ENCODE measurements at places on chromosomes 11 and 22.
A peak's percentile ranks its signal among the peaks of the same experiment; 100 is the strongest.

- no peak for DNase-seq
Observed at GRCh38 chr11:130653838-130654636, 205.6 kb downstream of the ADAMTS15 start.

GRCh38 chr11:3224401-3225057 is 5.9 kb upstream of the MRGPRG start:
- DNase-seq = no peak

DNA sequence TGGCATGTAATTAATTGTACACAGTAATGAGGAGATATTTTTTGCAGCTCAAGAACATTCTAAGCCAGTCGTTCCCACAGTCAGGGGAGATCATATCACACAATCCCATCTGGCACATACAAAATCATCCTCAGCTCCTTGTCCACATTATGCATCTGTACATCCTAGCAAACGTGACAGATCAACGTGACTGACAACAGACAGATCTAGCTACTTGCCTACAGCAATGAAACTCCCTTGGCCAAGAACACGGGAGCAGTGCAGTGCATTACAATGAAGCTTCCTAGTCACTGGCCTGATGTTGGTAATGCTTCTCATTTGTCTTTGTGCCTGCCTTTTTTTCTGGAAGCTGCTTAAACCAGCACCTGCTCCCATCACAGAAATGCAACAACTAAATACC is 24.5 kb upstream of the GUCY1A2 start:
- DNase-seq = no peak

GRCh38 chr22:20793748-20794649 is 20.1 kb downstream of the SERPIND1 start:
- DNase-seq = no peak

- no peak for DNase-seq
Observed at GRCh38 chr11:119800619-119801018, 71.6 kb upstream of the NECTIN1 start.

DNA sequence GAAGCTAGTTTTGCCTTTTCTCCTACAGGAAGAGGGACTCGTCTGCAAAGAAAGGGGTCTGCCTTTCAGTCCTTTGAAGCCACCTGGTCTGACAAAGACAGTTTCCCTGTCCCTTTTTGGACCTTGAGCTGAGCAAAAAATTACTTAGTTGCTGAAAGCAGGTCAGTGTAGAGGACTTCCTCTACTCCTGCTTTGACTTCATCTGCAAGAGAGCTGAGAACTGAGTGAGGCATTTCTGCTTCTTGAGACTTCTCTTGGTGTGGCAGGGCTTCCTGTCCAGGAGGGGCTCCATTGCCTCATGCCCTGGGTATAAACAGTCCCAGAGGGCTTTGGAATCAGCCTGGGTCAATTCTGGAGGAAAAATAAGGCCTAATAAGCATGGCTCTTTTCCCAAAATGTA is 73.1 kb downstream of the ZNRF3 start:
- DNase-seq = no peak

DNA sequence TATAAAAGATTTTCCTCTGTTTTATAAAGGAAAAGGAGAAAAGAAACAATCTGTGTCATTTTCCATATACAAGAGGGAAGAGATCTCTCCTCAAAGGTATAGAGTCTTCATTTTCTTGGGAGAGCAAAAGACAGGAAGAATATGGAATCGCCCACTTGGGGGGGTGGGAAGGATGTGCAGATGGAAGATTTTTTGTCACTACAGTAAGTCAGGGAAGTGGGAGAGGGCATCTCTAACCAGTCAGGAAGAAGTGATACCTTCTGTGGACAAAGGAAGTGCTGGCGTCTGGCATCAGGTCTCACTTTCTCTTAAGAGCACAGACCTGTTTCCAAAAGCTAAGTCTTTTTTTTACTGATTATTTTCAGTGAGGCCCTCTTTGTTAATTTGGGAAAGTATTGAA is 1.4 kb downstream of the PRR14L start:
- no peak for DNase-seq

DNA sequence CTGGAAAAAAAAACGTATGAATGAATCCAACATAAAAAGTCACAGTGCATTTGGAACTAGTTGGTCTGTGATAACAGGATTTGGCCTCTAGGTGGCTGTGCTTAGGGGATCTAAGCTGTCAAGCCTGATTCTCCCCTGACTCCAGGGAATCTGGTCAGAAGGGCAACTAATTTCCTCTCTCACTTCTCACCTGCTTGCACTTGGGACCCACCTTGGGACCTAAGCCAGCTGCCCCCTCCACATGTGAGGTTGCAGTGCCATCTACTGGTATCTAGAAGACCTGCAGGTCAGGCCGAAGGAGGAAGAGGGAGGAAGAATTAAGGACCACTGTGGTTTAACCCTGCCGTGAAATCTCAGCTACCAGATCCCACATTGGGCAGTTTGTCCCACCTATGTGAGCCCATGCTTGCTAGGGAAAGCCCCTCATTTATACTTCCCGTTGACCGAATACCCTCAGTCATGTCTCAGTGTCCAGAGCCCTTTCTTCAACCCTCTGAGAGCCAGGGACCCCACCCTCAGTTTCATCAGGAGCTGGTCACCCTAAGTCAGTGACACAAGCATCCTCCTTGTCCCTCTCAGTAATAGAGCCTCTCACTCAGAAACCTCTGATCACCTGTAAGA is 33.2 kb upstream of the CAVIN3 start:
- peak; percentile 36 for DNase-seq

- DNase-seq = no peak
Observed at GRCh38 chr11:47171856-47172255, 4.8 kb downstream of the ARFGAP2 start.

DNA sequence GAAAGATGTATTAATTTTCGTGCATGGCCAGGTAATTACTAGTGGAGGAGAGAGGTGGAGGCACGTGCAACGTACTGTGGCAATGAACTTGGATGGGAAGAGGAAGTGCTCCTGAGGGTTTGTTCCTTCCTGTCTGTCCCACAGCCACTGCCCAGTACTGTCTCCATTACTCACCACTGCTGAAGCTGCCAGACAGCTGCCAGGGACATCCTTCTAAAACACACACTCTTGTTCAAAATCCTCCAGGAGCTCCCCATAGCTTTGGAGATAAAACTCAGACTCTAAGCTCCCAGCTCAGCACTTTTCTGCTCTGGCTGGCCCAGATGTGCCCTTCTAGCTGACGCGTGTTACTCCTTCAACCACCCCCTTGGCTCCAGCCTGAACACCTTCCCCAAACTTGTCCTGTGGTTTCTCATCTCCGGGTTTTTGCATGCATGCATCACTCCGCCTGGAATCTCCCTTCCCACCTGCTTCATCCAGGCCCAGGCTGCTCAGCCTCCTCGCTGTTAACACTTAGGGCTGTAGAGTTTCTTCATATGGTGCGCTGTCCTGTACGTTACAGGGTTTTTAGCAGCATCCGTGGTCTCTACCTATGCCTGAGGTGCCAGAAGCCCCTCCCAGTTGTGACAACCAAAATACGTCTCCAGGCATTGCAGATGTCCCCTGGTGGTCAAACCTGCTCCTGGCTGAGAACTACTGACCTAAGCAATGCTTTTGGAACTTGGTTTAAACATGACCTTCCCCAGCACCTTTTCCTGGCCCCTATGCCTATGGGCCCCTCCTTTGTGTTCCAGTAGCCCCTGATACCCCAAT is 69.5 kb downstream of the C11orf91 start:
- no peak for DNase-seq

DNA sequence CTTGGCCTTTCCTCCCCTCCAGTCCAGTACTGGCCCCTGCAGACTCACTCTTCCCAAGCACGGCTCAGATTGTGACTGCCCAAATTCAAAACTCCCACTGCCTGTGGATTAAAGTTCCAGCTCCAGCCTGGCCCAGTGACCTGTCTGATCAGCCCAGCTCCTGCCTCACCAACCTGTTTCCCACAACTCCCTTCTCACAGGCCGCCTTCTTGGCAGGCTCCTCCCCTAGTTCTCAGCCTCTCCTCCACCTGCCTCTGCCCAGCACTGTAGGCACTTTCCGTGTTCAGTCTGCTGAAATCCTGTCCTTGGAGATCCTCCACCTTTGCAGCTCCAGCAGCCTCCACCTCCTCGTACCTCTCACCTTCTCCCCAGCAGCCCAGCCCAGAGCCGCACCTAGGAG is 68.6 kb downstream of the MICAL2 start:
- no peak for DNase-seq

DNA sequence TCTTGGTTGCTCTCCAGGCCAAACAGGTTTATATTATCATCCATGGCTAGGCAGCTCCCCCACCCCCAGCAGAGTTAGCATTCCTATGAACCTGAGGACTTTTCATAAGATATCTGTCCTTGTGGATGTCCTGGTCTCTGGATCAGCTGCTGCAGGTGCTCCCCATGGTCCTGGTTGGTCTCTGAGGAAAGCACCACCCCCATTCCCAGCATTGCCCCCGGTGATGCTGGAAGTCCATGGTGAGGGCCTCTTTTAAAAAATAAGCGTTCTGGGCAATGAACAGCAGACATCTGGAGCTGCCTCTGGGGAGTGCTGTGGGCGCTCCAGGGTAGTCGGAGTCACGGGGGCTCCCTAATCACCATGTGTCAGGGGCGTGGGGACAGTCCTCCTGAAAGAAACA is 26.6 kb downstream of the DKK3 start:
- no peak for DNase-seq

GRCh38 chr11:1167751-1168231 is 10.0 kb downstream of the MUC5AC start:
- DNase-seq = no peak

- DNase-seq = no peak
Observed at GRCh38 chr11:47378836-47379170, 456 bp upstream of the SPI1 start.

DNA sequence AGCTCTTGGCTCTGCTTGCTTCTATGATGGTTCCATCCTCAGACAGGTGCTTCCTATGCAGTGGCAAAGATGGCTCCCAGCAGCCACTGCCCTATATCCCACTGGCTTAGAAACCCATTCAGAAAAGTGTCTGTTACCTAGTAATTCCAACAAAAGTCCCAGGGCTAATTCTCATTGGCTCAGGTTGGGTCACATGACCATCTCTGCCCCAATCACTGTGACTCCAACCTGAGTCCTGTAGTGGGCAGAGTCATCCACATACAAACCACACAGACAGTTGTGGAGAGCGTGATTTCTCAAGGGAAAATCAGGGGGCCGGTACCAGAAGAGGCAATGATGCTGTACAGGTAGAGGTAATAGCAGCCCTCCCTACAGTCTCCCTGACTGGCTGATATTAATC is 67.5 kb downstream of the LHFPL7 start:
- no peak for DNase-seq

- DNase-seq = no peak
Observed at GRCh38 chr22:37752189-37753087, 55.3 kb upstream of the GCAT start.

- DNase-seq = no peak
Observed at GRCh38 chr22:48952256-48953102, 875.2 kb downstream of the BRD1 start.

GRCh38 chr11:60625262-60625661 is 74.2 kb upstream of the MS4A8 start:
- no peak for DNase-seq

DNA sequence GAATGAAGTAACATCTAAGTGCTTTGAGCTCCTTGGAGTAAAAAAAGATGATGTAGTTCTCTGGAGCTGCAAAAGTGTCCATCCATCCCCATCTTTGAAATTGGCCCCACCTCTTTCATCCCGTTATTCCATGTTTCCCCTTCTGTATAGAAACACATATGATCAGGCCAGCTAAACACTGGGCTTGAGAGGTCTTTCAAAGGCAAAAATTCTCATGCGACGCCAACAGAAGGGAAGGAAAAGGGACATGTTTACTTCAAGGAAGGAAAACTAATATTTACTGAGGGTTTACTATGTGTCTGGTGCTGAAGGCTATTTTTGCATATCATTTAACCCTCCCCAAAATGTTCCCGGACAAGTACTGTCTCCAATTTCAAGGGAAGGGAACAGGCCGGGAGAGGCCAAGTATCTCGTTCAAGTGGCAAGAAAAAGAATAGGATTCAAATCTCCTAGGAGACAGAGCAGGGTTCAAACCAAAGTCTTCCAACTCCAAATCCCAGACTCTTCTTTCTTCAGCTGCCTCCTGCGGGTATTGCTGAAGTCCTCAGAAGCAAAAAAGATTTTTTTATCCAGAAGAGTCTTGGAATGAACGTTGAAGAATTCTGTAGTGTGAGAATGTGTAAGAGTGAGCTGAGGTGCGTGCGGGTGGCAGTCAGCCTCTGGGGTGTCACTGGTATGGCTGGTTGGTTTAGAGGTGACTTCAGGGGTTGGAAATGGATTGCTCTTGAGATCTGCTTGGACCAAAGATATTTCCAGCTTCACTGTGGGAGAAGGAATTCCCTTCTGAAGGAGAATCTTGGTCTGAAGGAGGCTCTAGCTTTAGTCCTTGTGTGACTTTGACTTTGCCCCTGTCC is 10.1 kb downstream of the TECTA start:
- DNase-seq = no peak

GRCh38 chr11:69617220-69617619 is 23.7 kb upstream of the CCND1 start:
- no peak for DNase-seq

GRCh38 chr11:123122852-123123251 is 60.9 kb upstream of the HSPA8 start:
- DNase-seq = no peak

DNA sequence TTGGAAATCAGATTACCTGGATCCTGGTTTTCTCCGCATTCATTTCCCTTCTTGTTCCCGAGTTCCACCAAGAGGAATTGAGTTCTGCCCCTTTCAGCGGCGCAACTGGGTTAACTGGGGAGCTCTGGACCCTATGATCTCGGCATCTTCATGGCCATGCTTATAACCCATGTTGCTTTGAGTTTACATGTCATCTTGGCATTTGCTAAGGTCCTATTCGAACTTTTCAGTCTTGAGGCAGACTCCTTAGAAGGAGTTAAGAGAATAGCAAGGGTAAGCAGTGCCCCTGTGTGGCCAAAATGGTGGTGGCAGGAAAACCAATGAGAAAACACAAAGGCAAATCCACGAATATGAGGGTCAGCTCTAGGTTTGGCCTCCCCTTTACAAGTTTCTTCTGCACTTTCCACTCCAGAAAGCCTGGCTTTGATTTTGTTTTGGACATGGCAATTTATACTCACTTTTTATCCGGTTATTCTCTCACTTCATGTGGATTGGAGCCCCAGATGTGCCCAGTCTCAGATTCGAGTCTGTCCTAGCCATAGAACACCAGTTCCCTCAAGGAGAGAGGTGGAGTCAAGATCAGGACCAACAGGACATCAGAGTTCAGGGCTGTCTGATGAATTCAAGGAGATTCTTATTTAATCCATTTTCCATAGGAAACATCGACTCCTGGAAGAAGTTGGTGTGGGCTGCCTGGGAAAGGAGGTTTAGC is 55.3 kb upstream of the FBXO3 start:
- peak; percentile 20 for DNase-seq

DNA sequence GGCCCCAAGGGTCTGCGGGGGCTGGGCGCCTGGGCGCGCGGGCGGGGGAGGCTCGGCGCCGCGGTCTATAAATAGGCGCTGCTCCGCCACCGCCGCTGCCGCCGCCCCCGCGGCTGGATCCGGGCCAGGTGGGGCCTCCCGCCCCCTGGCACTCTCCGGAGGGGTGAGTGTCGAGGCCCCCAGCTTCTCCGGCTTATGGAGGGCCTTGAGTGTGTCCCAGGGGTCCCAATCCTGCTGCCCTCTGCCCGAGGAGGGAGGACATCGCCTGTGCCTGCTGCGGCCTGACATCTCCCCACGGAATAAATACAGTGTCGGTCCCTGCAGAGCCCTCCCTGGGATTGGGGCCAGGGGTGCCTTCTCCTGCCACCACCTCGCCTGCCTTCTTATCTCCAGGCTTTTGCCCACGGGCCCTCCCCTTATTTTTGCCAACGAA is 4.3 kb upstream of the GP1BB start:
- no peak for DNase-seq
